ENCODE measurements at places on chromosomes 3 and 15.

GRCh38 chr3:88059380-88060170 lies 520 bp downstream of the ZNF654 start:
- DNase-seq = no peak

- DNase-seq = no peak
Measured at GRCh38 chr15:40097096-40097967, 11.3 kb downstream of the BMF start.

DNA sequence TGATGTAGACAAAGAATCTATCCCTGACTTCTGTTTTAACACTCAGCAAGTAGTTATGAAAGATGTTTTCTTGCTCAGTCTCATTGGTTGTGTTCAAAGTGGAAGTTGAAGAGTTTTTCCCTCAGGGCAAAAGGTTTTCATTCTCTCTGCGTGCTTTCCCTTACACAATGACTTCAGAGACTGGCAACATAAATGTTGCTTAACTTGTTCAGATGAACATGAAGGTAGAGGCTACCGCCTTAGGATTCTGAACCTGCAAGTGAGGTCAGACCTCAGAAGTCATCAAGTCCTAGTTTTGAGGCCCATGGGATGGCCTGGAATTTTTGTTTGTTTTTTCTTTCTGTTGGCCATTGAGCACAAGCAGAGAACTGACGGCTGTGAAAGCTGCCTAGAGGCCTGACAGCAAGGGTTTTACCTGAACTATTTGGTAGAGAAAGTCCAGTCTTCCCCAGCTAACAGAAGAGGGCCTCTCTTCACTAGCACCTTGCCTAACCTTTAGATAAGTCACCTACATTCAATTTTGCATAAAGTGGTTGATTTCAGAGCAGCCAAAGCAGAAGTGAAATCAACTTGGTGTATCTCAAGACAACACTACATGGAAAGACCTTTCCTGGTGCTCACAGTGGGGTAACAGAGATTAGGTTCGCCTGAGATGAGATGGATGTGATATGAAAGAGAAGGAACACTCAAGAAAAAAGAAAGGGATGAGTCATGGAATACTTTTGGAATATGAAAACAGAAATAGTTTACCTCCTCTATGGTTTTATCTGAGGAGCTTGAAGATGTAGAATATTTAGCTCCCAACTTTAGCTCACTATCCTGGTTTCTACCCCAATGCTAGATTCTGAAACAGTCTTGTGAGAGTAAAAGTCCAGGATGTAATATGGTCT lies 53.6 kb upstream of the AP4E1 start:
- no peak for DNase-seq

- no peak for DNase-seq
Measured at GRCh38 chr3:18743761-18744160, 318.6 kb upstream of the SATB1 start.

- no peak for DNase-seq
Measured at GRCh38 chr3:60983906-60984305, 267.3 kb downstream of the FHIT start.

DNA sequence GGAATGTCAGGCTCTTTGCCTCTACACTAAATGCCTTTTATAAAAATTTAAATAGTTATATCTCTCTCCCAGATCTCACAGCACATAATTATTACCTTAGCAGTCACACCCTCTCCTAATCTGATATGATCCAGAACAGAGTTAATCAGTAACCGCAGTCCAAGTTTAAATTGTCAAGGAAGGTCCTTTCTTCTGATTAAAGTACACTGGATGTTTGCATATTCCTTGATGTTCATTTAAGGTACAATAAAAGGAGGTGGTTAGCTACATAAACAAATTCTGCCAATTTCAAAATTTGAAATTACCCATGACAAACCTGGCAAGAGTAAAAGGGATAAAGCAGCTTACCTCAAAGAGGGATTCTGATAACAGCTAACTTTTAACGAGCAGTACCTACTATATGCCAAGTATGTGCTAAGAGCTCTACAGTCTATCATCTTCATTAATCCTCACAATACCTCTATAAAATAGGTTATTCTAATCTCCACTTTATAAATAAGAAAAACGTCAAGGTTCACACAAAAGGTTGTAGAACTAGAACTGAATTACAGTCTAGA lies 4.3 kb downstream of the GOLIM4 start:
- DNase-seq = no peak

DNA sequence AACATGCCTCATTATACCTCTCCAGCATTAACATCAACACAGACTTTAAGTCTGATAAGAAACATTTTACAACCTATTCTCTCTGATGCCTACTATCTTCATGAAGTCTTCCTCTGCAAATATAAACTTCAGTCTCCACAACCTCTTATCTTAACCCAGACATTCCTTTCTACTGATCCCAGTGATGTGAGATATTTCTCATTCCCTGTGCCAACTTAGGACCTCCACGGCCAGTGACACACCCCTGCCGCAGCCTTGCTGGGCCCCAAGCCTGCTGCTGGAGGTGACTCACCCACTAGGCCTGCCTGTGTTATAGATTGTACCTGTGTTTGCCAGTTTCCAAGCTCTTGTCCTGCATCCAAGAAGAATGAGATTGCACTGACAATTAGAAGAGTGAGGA lies 734.5 kb upstream of the CADM2 start:
- no peak for DNase-seq

GRCh38 chr3:61669668-61670299 lies 108.4 kb downstream of the PTPRG start:
- no peak for DNase-seq

- DNase-seq = no peak
Measured at GRCh38 chr3:115660646-115661337, 37.5 kb downstream of the GAP43 start.

DNA sequence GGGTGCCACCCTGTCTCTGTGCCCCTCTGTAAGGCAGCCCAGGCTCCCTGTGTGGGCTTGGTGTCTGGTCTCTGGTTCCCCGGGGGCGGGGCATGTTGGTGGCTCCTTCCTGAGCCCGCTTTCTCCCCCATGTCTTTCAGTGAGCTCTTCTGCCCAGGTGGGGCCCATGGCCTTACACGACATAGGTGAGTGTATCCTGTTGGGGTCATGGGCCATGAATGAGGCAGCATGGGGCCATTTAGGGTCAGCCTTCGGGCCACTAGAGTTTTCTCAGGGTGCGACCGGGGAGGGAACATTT lies 195.1 kb downstream of the UBE3A start:
- DNase-seq = no peak

DNA sequence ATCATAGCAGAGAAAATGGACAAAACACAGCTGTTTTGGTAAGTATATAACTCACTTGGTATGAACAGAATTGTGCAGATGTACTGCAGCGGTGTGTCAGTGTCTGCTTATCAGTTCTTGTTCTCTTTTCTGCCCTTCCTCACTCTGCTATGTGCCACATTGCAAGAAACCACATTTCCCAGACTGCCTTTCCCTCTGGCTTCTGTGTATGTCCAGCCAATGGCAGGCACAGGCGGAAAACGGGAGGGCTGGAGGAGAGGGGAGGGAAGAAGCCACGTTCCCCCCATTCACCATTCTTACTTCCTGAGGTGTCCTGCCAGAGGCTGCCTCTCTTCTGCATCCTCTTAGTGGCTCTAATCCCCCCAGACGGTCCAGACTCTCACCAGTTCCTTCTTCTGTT lies 15.4 kb downstream of the HHLA2 start:
- no peak for DNase-seq

- no peak for DNase-seq
Measured at GRCh38 chr3:34131091-34131490, 332.7 kb downstream of the PDCD6IP start.

DNA sequence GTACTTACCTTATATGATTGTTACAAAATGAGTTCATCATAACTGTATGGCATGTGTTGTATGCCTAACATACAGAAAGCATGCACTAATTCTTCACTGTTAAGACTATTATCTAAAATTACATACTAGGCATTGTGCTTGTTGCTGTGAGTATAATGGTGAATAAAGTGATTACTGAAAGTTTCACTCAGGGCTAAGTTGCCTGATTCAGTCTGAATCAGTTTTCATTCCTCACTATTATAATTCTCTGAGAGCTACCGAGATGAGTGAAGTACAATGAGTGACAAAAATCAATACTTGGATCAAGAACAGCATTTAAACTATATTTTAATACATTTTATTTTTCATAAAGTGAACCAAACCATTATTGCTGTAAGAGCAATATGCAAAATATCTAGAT lies 7.5 kb upstream of the GCSAM start:
- DNase-seq = no peak

- no peak for DNase-seq
Measured at GRCh38 chr3:161372321-161373260, 1.3 kb upstream of the SPTSSB start.

- DNase-seq = no peak
Measured at GRCh38 chr3:138594935-138595610, 1.0 kb upstream of the CEP70 start.

- no peak for DNase-seq
Measured at GRCh38 chr15:43702701-43703424, 9.2 kb downstream of the CKMT1A start.

- DNase-seq = no peak
Measured at GRCh38 chr15:42314818-42315217, 41.6 kb upstream of the TMEM87A start.

GRCh38 chr3:137304313-137305056 lies 346.7 kb downstream of the IL20RB start:
- no peak for DNase-seq

GRCh38 chr3:127791221-127791913 lies 30.9 kb downstream of the MGLL start:
- DNase-seq = no peak

GRCh38 chr3:100325827-100326226 lies 8.7 kb upstream of the NIT2 start:
- no peak for DNase-seq

DNA sequence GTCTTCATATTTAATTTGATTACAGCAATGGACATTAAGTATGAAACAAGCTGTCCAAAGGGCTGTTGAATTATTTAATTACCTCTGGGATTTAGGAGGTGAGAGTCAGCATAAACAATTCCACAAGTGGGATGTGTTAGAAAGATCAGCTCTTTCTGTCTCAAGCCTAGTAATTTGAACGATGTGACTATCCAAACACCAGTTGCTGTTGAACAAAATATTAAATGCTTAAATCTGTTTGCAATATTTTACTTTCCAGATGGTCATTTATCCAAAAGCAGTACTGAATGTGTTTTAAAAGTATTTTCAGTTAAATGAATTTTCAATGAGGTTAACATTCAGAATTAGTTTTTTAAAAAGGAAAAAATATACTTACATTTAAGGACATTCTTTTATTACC lies 12.7 kb downstream of the KCNAB1 start:
- no peak for DNase-seq

GRCh38 chr3:197289726-197290125 lies 8.7 kb downstream of the DLG1 start:
- no peak for DNase-seq

DNA sequence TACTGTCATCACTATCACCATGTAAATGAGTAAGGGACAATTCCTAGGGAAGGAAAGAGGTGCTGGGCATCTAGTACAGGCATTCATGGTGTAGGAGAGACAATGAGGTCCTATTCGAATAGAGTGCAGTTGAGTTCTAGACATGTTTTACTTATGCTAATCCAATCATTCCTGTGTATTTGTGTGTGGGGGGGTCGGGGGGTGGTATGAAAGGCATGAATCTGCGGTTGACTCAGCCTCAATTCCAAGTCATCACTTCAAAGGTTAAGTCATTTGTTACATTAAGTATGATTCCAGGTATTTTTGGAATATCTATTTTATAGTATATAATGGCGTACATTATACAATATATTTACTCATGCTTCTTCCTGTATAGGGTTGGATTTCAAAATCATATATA lies 163.1 kb upstream of the GALNT15 start:
- no peak for DNase-seq

- DNase-seq = no peak
Measured at GRCh38 chr15:91985297-91985696, 131.8 kb downstream of the SLCO3A1 start.

- no peak for DNase-seq
Measured at GRCh38 chr15:70584441-70584837, 178.9 kb downstream of the UACA start.

GRCh38 chr15:70277556-70277955 lies 179.8 kb upstream of the TLE3 start:
- DNase-seq = no peak

- no peak for DNase-seq
Measured at GRCh38 chr3:5190147-5190791, 2.8 kb downstream of the EDEM1 start.

- no peak for DNase-seq
Measured at GRCh38 chr15:58386081-58386480, 45.7 kb upstream of the LIPC start.

GRCh38 chr15:87817553-87817952 lies 439.0 kb downstream of the NTRK3 start:
- DNase-seq = no peak

- DNase-seq = no peak
Measured at GRCh38 chr3:101854608-101855304, 5.4 kb downstream of the NFKBIZ start.

DNA sequence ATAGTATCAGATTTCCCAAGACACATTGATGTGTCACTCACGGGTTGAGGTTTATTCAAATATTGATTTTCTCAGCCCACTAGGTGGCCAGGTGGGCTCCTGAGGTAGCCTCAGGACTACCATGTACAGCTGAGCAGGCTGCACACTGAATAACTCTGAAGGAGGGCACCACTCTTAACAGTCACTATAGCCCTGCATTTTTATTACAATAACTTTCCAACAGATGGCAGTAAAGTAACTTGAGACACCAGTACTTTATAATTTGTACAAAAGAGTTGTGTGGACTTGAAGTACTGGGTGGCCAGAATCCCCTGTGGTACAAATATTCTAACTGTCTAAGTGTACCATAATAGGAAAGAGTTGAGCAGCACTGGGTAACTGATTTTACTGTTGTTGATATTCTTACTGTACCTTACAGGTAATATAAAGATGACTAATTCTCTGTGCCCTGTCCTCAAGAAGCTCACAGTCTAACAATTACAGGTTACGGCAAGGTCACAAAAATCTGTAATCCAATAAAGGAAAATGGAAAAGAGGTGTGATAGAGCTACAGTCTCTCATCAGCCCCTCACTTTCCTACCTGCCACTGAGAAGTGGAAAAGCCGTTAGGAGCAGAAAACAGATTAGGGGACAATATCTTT lies 76.0 kb downstream of the ETFA start:
- no peak for DNase-seq

DNA sequence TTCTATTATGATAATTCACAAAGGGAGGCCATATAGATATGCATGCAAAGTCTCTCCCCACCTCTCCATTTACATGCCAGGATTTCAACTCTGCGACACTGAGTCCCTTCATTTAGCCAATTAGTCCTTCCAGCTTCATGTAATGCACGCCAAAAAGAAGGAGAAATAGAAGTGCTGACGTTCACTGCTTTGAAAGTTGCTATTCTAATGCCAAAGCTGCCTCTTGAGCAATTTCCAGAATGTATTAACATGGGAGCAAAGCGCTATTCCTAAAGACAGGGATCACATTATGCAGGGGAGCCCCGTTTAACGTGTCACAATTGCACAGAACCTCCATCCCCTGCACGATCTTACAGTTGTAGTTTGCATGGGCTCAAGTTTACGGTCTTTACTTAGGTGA lies 130.5 kb downstream of the TIGIT start:
- no peak for DNase-seq

Measured in activated CD8-positive, alpha-beta memory T cell treated with anti-CD3 and anti-CD28 coated beads for 48 hours (primary cell).